ENCODE measurements at places on chromosomes 12 and 14.

DNA sequence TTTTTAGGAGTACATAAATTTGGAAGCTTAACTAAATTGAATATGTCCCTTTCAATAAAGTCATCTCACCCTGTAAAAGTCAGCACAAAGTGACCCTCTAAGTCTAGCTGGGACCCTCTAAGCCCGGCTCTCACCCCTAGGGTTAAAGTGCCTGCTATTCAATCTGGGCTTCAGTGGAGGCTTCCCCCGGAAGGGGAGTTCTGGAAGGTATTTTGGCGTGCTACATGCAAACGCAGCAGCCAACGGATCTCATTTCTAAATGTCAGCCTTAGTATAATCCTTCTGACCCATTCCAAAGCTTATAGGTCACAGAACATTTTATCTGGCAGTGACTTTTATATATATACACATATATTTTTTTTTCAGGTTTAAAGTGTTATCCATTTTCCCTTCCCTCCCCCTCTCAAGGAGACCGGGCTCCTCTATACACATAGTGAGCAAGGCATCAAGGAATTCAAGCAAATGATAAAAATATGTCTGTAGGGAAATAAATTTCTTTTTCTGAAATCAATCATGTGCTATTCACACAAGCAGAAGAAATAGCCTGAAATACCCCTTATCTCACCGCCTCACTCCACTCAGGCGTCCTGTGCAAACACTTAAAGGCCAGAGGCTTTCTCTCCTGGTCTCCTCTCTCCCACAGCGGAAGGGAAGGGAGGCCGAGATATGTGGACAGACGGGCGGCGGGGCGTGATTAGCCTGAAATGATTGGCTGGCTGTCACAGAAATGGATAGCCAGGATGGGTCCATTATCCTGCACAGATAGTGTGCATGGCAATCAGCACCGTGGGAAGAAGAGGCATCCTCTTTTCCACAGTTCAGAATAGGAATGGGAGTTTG is 301.7 kb downstream of the GALC start:
- no peak for DNase-seq

DNA sequence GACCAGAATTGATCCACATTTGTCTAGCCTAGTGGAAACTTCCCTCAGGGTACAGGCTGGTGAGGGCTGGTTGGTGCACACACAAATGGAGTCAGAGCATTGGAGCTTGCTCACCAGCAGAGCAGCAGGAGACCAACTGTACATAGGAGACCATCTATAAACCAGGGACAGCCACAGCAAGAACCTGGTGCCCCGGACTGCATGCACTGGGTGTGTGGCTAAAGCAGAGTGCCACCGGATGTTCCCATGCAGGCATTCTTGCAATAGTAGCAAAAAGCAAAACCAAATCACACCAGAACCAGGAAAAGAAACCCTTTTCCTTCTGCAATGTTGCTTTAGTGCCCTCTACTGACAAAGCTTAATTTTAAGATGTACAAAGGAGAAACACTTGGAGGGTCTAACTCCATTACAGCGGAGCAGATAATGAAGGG is 136.4 kb downstream of the MDGA2 start:
- no peak for DNase-seq

DNA sequence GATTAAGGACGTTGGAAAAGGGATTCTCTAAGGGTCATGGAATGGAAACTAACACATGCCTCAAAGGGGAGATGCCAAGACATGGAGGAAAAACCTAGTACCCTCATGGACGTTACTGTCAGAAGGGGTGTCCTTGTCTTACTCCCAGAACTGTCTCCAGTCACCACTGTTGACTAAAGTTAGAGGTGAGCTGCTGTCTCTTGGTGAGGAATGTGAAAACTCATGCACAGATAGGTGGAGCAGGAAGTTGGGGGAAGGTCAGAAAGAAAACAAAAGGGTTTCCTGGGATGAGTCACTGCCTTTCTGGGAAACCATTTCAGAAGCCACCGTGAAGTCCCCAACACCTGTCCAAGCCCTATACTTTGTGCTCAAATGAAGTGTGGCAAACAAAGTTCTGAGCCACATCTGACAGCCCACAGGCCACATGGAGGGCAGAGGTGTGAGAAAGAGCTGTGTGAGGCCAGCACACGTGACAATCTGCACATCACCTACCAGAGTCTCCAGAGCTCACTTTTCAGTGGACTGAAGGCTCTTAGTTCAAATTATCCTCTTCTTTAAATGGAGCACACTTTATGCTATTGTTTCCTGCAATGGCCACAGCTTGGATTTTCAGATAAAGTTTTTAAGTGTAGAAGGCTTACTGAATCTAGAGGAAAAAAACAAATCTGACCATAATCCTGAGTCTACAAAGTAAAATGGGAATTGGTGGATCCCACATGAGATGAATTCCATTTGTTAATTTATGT is 92.9 kb upstream of the EGLN3 start:
- DNase-seq: no peak

- no peak for DNase-seq
These were observed 46.7 kb downstream of the HSPB8 start for GRCh38 chr12:119225454-119225853.

GRCh38 chr12:104272938-104273337 is 30.6 kb upstream of the EID3 start:
- no peak for DNase-seq

DNA sequence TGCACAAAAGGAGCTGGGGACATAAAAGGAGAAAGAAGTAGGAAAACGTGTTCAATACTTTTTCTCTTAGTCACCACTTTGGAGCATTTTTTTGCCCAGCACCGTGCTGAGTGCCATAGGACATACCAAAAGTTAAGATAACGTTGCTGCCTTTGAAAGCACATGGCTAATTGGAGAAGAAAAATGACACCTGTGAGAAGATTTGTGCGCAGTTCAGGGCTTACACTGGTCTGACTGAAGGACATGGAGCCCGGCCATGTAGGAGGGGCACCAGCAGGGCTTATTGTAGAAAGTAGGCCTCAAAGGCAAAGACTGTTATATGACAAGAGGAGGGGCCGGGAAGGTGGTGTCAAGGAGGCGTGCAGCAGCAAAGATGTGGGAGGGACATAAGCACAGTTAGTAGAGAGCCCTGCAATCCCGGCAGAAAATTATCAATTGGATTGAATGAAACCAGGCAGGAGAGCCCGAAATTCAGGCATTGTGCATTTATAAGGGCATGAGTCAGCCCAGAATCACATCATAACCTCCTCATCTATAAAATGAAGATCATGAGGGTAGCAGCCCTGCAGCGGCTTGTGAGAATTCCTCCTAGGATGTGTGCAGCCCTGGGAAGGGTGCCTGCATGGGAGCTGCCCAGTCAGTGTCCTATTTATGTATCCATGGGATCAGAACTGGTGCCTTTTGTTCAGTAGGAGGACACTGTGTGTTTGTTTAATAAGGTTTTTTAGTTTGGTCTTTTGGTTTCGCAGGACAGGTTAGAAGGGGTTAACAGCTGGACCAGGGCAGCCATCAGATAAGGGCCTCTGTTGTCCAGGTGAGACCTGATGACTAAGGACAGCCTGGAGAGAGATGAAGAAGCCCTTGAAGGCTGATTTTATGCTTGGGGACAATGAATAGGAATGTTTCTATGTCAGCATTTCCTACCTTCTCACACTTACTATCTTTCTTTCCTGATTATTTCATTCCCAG is 122.4 kb downstream of the GPR135 start:
- DNase-seq: no peak

- DNase-seq: no peak
These were observed 67.3 kb upstream of the USP15 start for GRCh38 chr12:62192903-62193250.

- DNase-seq: no peak
These were observed 68.6 kb upstream of the PLEKHG7 start for GRCh38 chr12:92634202-92634601.

DNA sequence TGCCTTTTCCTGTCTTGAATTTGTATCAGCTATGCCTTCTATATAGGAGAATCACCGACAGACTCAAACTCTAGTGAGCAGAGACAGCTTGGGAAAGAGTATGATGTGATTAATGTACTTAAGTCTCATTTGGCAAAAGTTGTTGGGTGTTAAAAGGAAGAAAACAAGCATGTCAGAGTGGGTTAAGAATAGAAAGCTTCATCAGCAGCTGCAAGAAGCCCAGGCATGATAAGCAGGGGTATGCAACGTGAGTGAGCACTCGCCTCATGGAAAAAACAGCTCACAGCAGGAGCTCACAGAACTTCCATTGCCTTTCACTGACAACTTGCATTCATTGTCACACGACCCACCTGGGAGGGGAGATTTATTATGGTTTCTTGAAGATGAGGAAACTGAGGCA is 35.9 kb upstream of the WNK1 start:
- DNase-seq: no peak

DNA sequence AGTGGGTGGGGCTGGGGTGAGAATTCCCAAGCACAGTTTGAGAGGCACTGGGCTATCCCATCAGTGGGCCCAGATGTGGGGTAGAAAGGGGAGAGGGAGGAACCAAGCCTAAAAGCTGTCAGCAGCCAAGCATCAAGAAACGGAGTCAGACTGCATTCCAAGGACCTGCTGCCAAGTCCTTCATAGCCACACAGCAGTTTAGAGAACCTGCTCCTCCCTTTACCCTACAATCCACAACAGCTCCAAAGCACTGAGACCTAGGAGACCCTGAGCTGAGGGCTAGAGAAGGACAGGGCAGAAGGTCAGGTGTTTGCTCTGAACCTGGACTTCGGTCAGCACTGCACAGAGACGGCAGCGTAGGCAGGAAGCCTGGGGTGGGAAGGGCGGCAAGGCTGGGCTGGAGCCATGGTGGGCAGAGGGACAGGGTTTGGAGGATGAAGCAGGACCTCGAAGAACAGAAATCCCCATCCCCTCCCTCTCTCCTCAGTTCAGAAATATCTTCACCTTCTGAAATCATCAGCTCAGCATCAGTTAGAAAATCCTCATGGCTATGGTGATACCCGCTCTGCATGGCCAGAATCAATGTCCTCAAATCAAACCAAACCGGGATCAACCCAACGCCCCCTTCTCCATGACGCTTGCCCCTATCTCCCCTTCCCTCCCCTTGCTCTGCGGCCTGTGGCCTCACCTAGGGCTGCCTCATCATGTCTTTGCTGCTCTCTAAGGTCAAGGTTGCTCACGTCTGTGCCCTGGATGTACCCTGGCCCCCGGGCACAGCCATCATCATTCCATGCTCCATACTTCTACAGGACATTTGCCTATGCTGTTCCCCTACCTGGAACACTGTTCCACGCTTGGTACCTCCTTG is 12.9 kb upstream of the SERPINA4 start:
- no peak for DNase-seq

GRCh38 chr12:103572312-103573045 is 14.6 kb upstream of the STAB2 start:
- DNase-seq: no peak

DNA sequence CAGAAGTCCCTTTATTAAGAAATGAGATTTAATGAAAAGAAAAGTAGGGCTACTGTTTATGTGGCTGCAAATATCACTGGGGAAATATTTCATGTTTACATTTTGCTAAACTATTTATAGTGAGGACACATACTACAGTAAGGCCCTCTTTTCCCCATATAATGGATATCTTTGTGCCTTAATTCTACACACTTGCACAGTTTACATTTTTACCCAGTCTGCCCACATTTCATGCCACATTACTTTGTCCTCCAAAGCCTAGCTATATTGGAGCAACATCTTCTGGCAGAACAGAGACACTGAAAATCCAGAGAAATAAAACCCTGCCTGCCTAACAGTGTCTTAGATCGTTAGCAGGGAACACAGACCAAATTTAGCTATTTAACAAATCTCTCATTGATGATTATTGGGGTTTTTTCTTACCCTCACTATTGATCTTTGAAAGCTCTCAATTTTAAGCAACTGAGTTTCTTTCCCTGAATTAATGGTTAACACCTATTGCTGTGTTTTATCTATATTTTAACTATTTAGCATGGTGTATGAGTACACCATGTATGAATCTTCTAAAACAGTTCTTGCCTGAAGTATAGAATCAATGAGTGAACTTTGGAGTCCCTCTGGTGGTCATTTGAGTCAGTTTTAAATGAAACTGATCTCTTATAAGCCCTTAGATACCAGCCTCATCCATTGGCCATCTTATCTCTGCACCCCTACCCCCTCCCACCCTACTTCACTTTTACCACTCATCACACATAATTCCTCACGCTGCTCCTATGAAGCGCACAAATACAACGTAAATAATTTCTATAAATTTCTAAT is 170.2 kb downstream of the BCAT1 start:
- no peak for DNase-seq
